ENCODE measurements at places on chromosomes 4 and X.
A peak's percentile ranks its signal among the peaks of the same experiment; 100 is the strongest.

DNA sequence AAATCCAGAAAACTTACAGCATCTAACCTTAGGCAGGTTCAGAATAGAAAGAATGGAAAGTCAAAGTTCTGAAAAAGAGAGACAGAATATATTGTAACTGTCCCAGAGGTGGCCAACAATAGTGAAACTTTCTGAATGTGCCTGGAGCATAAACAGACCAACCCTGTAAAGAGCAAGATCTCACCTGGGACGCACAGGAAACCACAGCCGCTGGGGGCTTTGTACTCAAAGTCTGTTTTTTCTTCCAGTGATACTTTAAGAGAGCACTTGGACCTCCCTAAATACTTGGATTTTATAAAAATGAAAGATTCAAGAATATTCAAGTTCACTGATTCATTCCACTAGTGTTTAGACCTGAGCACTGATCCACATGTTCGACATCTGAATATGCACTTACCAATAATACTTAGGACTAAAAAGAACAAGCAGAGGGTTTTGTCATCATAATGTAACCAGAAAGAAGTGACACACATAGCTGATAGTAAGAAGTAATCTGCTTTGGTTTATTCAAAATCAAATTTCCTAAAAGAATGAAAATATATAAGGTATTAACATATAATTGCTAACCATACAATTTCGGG lies 35.3 kb downstream of the ARAP2 start:
- peak; percentile 68 for DNase-seq

DNA sequence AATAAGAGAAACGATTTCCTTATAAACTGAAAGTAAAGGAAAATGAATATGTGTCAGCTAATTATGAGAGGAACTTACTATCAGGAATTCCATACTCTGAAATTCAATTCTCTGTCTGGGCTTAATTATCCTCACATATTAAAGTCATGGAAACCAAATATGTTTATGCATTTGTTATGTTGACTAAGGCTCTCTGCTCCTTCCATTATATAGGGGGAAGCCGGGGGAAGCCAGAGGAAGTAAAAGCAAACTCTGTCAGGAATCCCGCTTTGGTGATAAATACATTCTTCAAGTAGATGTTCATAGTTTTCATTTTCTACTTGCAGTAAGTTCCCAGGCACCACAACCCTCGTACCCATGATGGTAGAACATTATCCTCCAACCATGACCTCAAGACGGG lies 142.8 kb upstream of the VCX2 start:
- no peak for DNase-seq

DNA sequence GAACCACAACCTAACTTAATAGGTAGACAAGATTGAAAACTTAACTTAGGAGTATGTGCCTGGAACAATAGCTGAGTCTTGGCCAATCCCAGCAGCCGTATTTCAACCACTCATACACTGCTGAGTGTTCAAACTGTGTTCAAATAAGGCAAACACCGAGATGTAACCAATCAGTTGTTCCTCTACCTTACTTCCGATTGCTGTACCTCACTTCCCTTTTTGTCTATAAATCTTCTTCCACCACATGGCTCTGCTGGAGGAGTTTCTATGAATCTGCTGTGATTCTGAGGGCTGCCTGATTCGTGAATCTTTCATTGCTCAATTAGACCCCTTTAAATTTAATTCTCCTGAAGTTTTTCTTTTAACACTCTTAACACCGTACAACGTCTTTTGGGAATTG lies 108.0 kb downstream of the ANAPC4 start:
- no peak for DNase-seq

DNA sequence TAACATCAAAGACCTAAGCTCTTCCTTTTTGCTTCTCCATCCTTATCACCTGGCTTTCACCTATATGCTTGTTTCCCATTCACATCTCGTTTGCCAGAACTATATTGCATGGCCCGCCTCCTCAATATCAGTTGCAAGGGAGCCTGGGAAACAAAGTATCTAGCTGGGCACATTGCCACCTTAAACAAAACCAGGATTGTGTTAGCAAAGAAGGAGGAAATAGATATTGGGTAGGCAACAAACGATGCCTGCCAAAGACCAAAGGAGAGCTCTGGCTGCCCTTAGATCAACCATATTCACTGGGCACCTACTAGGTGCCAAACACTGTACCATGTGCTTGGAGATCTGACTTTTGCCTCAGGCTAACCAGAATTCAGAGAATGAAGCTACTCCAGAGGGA lies 107.5 kb downstream of the GRIA3 start:
- DNase-seq = no peak

GRCh38 chr4:186227744-186228513 lies 622 bp downstream of the KLKB1 start:
- DNase-seq = no peak

DNA sequence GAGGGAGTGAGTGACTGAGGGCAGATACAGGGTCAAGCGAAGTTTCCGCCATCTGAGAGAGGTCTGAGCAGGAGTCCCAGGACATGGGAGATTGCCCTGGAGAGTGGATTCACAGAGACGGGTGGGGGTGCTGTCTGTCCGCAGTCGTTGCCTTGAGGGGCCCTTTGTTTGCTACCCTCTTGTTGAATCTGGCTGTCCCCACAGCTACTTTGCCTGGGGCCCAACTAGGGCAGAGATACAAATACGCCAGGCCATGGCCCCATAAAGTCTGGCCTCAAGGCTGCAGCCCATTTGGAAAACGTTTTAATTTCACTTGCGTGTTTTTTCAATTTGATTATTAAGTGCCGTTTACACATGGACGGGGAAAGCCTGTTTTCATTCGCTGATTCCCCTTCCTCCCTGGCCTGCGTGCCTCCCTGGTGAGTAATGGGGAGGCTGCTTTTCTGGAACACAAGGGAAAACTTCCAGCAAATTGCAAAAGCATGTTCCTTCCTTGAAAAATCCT lies 134.4 kb downstream of the SMIM20 start:
- no peak for DNase-seq

DNA sequence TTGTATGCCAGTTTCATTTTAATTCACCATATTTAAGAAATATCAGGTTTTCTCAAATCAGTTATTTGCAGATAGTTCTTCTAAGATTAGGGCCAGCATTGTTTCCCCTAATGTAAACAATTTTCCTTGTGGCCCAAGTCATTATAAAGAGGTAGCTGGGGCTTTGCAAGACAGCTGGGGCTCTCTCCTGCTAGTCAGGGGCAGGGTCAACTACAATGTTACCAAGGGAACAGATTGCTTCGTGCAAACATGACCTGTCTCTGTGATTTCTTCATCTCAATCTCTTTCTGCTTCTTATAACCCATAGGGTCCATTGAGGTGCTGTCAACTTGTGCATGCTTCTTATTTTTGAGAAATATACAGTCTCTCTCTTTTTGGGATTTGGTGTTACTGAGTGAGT lies 12.1 kb downstream of the ARMCX6 start:
- DNase-seq = no peak

DNA sequence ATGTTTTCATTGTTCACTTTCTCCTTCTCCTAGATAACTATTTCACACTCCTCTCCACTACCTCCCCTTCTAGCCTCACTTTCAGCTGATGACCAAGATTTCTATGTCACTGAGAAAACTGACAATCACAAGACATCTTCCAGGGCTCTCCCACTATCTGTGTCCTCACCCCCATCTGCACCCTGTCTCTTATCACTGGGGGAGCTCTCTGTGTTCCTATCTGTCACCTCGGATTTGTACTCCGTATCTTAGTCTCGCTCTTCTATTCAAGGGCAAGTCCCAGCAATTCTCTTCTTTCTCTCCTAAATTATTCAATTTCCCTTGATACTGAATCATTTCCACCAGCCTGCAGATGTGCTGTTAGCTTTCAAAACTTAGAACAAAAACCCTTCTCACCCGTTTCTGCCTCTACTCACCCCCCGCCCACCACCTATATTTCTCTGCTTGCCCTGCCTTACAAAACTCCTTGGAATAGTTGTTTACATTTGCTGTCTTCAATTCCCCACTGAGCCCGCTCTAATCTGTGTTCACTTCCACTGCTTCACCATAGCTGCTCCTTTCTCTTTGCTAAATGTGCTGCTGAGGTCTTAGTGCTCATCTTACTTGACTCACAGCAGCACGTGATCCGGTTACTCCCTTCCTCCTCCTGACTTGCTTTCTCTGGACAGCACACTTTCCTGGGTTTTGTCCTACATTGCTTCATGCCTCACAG lies 293.2 kb downstream of the UNC5C start:
- no peak for DNase-seq

DNA sequence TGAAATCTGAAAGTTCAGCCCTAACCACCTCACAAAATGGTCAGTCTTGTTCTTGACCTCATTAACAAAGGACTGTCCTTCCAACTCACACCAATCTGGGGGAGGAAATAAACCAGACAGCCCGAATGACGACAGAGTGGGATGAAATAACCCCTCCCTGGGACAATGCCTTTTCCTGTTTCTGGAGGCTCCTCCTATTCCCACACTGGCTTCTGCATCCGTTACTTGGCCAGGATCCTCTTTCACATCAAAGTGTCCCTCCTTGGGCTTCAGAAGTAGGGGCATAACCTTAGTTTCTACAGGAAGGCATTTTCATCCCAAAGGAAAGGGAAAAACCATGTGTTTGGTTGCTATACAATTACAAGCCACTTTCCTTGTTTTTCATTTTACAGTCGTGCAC lies 59.8 kb upstream of the RPL34 start:
- DNase-seq = no peak

DNA sequence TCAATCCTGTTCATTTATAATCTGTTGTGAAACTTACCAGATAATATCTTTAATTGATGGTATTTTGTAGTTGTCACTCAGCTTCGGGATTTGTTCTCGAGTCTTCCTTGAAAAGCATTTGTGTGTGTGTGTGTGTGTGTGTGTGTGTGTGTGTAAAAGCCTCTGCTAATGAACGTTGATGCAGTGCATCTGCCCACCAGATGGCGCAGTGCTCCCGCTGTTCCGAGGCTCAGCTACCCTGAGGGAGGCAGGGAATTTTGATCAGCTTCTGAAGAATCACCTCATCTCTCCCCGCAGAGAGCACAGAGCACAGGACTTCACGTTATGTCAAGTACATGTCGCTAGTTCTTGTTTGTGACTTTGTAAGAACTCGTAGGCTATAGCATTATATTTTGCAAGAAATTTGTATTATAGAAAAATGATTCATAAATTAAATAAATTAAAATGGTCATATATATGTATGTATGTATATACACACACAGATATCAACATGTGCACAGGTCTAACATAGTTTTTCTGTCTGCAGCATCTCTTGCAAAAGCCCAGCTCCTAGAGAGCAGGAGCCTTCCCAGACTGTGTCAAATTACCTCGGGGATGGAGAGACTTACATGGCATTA lies 316.7 kb upstream of the IGFBP7 start:
- peak; percentile 60 for DNase-seq

DNA sequence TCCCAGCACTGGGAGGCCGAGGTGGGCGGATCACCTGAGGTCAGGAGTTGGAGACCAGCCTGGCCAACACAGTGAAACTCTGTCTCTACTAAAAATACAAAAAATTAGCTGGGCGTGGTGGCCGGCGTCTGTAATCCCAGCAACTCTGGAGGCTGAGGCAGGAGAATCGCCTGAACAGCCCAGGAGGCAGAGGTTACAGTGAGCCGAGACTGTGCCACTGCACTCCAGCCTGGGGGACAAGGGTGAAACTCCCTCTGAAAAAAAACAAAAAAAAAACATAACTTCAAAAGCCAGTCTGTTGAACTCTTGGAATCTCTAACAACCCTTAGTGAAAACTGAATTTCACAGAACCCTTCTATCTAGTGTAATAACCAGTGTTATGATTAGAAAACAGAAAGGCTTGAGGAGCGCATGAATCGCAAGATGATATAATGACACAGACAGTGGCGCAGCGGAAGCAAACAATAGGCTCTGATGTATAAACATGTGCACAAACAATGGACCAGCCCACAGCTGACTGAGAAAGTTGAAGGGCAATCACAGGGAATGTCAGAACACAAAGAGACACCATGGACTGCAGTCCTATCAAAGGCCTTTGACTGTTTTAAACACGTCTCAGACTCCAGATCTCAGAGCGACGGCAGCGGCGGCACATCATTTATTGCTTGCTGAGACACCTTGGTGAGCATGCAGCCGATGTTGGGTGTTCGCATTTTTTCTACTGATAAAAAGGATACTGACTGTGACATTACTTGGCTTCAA lies 81.6 kb downstream of the NSUN7 start:
- DNase-seq = no peak

DNA sequence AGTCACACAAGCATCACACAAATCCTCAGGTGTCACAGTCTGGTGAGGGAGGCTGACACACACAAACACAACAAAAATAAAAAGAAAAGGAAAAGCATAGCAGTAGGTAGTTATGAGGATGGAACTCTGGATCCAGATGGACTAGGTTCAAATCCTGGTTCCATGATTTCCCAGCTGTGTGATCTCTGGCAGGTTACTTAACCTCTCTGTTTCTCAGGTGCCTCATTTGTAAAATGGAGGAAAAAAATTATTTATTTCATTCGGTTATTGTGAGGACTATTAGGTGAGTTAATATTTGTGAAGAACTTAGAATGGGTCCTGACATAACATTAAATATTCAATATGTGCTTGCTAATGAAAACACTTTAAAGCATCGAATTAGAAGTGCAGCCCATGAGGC lies 19.8 kb downstream of the GAGE1 start:
- DNase-seq = no peak

DNA sequence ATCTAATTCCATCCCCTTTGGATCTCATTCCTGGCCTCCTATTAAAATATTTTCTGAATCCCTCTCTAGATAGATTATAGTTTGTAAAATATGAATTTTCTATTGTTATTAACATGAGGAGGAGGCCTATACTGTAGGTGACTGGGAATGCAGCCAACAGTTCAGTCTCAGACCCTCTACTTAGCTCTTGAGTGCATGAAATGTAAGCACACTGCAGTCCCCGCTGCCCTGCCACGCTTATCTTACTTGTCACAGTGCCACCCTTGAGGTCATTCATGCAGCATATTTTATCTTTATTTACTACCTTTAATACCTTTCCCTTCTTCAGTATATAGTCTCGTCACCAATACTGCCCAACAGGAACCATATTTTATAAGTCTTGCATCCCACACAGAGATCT lies 151.0 kb downstream of the CAMK2D start:
- DNase-seq = no peak

DNA sequence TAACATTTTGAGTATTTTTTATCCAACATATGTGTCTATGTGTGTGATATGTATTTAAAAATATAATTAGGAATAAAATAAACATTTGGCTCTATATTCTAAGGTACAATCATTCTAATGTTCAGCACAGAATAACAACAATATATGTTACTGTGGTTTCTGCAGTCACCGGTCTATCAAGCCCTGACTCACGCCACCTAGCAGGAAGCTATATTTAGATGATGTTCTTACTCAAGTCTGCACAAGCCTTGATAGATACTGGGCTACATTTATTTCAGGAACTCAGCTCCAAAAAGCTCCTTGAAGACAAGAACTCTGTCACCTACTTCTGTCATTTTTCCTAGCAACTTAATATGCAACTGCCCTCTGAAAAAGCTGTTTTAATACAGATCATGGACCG lies 152.0 kb upstream of the FTHL17 start:
- DNase-seq = no peak

DNA sequence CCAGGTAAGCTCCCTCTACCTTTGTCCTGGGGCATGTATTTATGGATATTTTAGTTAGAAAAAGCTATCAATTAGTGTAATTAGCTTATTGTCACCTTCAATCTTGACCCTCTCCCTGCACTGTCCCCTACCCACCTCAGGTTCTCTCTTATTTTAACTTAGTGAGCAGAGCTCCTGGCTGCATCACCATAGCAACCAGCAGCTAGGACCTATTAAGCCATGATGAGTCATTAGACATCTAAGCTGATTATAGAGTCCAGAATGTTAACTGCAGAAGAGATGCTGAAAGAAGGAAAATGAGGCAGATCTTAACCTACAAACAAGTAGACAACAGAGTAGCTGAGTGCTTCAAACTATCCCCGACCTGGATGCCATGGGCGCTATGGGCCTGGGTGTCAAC lies 36.6 kb downstream of the MAGEE2 start:
- DNase-seq = no peak

All from activated CD4-positive, alpha-beta T cell treated with anti-CD3 and anti-CD28 coated beads, Interleukin-10, Interleukin-2, amounts not matched to agents 100 ng/mL and 50 ng/mL, durations not matched to agents 16 hours and 8 hours (primary cell).